ENCODE measurements at places on chromosomes 2 and 18.

- no peak for DNase-seq
These were observed 94.0 kb downstream of the PXDN start for GRCh38 chr2:1650085-1650872.

GRCh38 chr2:105454801-105455485 lies 56.1 kb upstream of the FHL2 start:
- no peak for DNase-seq

DNA sequence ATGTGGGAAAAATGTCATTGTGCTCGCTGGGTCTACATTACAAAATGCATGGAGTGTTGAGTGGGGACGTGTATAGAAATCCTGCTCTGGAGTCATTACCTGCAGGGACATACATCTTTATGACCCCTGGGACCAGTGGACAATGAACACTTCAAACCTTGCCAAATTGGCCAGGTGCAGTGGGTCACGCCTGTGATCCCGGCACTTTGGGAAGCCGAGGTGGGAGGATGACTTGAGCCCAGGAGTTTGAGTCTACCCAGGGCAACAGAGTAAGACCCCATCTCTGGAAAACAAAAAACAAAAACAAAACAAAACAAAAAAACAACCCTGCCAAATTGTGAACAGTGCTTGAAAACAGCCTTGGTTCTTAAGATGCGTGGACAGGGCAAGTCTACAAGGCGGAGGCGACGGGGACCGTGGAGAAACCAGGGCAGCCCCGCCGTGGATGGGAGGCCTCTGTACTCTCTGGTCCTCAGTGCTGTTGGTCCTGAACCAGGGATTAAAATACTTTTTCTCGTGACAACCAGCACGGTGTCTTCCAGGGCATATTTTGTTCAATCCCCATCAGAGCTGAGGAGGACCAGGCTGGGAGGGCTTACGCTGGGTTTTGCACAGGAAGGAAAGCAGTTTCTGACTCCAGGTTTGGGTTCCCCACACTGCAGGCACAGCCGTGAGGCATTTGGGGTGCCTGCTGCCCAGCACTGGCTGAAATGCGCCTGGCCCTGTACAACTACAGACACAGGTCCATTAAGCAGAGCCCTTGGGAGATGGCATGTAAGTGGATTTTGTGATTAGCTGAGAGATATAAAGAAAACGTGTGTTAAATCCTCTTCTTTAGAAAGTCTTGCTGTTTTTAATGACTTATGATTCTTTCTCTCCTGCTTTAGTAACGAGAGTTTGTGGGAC lies 13.7 kb downstream of the COLEC11 start:
- DNase-seq, result no peak

DNA sequence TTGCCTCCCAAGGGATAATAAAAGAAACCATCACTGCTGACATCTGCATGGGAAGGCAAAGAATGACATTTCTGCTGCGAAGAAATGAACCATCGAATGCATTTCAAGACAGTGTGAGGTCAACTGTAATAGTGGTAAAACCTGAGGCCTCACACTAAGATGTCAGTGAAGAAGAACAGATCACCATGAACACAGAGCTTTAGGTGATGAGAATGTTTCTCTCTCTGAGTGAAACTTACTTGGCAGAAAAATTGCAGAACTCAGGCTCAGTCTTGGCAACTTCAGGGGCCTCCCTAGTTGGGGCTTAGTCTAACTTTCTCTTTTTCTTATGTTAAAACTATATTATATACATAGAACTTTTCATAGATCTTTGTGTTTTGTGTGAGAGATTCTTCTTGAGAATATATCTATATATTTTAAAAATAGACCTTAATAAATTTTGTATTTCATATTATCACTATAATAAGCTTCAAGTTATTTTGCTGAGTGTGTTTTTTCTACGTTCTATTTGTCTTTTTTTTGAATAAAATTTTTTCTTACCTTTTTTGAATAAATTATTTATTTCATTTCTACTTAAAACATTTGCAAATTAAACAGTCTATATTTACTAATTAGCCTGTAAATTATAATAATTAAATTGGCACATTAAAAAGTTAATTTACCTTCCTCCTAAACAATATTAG lies 427.5 kb upstream of the TRIB2 start:
- no peak for DNase-seq

DNA sequence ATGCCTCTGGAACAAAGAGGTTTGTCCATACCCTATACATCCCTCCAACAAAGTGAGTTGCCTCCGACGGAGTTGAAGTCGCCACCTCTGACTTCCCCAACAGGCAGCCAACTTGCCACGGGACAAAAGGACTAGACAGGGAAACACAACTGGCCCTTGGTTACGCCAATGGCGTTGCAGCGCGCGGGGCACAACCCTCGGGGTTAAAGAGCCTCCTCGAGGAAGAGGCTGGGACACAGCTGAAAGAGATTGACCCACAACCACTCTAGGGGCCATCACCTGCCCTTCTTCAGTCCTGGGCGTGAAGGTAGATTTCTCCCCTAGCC lies 545 bp downstream of the GTF3C2 start:
- no peak for DNase-seq

- DNase-seq, result no peak
These were observed 3.1 kb upstream of the RIOK3 start for GRCh38 chr18:23450022-23450421.

DNA sequence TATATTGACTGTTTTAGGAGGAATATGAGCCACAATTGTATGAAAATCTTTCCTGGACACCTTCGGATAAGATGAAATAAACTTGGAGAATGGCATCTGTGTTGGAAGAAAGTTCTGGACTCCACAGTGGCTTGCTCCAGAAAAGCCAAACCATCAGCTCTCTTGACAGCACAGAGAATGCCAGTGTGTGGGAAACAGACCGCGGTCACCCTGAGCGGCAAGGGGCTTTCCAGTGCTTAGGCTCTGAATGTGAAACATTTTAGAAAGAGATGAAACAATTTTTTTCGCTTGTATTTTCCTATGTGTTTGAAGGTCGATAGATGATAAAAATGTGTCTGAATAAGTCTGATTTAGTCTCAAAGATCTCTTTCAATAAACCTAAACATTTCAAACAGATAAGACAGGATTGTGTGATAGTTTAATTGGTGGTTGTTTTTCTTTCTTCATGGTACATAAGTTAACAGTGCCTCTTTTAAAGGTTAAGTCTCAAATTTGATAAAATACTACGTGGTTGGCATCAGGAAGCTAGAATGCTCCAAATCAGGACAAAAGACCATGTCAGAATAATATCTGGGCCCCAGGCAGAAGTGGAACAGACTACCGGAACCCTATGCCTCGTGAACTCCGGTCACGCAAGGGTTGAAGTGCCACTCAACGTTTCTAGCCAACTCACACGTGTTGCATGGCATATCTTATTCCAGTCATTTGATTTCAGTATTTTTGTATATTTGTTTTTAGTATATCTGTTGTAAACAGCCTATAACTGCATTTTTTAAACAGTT lies 28.9 kb downstream of the PTGR3 start:
- DNase-seq, result no peak

DNA sequence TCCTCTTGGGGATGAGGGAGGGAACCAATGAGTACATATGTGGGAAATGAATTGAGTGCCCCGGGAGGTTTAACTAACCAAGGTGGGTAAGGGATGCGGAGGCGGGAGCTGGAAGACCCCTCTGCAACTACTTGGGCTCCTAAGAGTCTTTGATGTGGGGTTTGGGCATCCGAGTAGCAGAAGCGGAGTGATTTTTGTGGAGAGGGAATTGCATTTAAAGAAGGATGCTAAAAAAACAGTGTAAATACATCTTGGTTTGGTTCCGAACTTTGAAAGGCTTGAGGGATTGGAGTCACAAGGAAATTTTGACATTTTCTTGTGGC lies 215.7 kb downstream of the MCFD2 start:
- DNase-seq, result peak; percentile 29

- no peak for DNase-seq
These were observed 577.8 kb upstream of the NXPH2 start for GRCh38 chr2:139357972-139358371.

DNA sequence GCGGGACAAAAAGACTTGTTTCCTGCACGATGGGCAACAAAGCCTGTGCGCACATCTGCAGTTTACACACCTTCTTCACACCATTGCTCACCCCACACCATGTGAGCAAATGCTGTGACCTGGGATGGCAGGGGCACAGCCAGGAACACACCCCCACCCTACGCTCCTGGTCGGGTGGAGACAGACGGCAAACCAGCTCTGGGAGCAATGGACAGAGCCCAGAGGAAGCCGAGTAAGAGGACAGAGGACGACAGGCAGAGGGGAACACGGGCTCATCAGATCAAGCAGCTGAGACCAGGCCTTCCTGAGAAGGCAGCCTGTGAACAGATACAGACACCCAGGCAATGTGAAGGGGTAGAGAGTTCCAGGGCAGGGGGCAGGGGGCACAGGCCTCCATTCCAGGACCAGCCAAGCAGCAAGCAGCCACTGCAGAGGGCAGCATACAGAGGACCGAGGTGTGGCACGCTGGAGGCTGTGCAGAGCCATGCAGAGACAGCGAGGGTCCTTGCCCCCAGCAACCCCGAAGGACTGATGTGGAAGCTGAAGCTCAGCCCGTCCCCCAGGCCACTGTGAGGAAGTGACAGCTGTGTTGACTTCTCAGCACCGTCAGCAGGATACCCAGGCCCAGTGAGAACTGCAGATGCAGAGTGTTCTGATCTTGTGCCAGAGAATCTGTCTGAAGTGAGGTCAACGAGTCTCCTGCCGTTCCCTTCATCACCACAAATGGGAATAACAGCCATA lies 46.2 kb downstream of the PARD6G start:
- DNase-seq, result no peak

DNA sequence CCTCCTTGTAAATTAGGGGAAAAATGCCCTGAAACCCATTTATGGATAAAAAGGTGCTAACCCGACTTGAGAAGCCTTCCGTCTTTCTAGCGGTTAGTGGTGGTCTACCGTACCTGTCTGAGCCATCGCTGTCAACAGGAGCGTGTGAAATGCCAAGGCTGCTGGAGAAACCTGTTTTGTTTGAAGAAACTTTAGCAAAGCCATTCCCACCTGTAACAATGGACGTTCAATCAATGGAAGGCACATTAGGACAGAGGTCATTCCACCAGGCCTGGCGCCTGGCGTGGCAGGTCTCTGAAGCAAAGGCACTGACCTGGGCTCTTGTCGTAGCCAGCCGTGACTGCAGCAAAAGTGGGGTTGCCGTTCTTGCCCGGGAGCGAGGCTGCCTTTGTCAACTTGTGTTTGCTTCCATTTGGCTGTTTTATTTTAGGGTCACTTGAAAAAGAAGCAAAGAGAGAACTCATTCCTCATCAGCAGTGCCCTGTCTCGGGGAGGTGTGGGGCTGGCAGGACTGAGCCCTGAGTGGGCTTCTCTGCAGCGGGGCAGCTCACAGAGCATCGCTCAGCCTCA lies 47.2 kb downstream of the ZAP70 start:
- DNase-seq, result no peak

DNA sequence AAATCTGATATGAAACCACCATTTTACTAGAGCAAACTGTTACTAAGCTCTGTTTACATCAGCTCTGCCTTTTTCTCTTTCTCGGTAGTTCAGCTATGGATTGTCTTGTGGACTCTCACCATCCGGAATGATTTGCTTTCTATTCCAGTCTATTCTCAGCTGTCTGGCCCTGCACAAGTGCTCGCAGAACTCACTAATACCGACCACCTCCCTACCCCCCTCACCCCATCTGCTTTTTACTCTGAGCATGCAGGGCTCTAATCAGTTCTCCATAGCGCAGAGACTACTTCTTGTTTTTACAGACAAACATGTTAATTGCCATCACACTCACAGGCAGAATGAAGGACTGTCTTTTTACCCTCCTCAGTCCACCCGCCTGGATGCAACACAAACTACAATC lies 180.7 kb upstream of the POU3F3 start:
- DNase-seq, result no peak

DNA sequence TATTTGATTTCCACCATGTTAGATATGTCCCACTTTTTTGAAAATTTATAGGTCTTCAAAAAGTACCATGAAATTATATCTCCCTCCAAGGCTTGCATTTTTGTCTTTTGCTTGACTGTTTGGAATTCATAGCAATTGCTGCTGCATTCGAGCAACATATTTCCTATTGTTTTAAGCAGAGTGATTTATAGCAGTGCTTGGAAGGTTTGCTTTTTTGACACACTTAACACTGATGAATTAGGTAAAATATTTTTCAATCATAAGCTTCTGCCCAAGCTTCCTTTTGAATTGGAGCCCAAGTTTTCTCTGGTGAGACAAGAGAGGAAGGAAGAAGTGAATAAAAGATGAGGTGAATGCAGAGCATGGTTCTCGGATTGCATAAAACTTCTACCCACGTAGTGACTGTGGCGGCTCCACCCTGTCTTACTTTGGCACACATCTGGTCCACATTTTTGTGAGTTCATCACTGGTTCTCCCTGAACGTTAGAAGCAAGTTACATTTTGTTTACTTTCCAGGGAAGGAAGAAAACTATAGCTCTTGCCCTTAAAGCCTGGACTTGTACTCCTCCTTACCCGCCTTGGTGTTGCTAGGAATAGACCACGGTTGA lies 667.0 kb downstream of the TSN start:
- no peak for DNase-seq

GRCh38 chr2:158734442-158734841 lies 60.7 kb upstream of the DAPL1 start:
- DNase-seq, result no peak

GRCh38 chr2:126657148-126657635 lies 1.2 kb downstream of the GYPC start:
- DNase-seq, result peak; percentile 63

DNA sequence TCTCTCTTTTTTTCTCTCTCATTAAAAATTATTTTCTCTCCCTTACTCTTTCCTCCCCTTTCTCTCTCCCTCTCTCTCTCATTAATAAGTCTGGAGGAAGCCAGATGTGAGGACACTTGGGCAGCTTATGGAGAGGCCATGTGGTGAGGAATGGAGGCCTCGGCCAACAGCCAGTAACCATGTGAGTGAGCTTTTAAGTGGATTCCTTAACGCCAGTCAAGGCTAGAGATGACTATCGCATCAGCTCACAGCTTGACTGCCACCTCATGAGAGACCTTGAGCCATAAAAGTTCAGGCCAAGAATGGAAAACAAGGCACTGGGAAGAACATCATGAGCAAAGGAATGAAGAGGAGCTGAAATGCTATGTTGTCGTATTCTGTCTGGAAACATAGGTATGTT lies 39.1 kb downstream of the ETAA1 start:
- DNase-seq, result no peak

DNA sequence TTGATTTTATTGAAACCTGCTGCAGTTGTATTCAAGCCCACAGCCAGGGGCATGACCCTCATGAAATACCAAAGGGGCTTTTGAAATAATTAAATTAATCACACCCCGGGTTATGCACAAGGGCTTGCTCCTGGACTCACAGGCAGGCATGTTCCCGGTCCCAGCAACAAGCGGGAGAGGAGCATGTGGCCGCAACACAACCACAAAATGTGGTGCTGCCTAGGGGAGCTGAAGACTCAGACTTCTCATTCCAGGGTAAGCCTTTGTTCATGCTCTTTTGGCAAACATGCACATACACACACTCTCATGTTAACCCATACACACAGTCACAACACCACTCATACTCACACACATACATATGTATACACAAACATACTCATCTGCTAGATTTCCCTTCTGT lies 233.7 kb upstream of the SMAD2 start:
- no peak for DNase-seq

All from stimulated activated naive CD4-positive, alpha-beta T cell (primary cell).